Muscle of arm (tissue), 14 donors: ENCODE measurements at places on chromosomes 1 and 21. TPM values are rescaled to one million over a fixed set of nuclear protein-coding genes. Genes with fewer than 3 reads are reported as not detected.
A peak's percentile ranks its signal among the peaks of the same experiment; 100 is the strongest.

DNA sequence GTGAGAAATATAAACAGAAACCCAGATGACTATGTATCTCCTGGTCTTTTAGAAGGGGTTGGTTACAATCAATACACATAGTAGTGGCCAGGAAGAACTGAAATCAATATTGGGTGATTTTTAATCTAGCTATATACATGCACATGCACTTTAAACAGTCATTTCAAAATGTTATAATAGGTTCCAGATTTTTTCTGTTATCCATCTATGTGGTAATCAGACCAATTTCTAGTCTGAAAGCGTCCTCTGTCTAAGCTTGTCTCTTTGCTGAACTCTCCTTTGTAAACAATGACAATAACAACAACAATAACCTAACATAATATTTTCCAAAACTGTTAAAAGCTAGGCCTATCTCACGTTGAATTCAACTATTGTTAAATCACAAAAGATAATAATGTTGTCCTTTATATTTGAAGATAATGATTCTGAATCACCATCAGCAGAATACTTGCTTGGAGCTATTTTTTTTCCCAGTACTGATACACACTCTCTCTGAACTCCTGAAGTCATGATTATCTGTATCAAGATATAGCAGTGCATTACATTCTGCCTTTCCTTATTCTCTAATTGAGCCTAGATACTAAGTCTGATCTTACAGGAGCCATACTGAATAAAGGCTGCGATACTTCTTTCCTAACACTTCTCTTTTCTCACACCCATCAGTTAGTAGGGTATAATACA, 496.8 kb upstream of the ZRANB2 start:
- no peak for DNase-seq

Gene RGS2
- polyA plus RNA-seq: 97.8 TPM

DNA sequence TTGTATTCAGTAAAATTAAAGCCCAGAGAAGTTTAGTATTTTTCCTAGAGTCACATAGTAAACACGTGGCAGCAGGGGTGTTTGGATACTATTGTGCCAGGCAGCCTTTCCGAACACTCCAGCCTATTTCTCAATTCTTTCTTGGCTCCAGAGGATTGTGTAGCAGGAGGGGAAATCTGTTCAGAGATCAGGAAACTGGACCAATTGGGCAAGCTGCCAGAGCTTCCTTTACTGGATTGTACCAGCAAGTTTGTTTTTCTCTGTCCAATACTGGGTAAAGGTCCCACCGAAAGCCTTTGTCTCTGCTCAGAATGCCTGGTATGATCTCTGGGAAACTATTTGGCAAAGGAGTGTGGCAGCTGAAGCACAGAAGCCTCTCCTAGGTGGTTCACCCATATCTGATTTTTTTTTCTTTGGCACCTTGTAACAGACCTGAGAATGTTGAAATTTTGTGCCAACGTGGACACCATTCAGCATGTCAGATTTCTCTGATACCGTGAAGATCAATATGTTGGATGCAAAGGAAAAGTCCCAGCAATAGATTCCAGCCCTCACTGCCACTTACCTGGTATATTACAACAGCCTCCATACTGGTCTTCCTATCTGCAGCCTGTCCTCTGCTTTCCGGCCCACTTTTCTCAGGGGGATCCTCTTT, 126.2 kb downstream of the FGGY start:
- DNase-seq: no peak

GRCh38 chr1:228293393-228293792, 85.5 kb downstream of the OBSCN start:
- DNase-seq: no peak

DNA sequence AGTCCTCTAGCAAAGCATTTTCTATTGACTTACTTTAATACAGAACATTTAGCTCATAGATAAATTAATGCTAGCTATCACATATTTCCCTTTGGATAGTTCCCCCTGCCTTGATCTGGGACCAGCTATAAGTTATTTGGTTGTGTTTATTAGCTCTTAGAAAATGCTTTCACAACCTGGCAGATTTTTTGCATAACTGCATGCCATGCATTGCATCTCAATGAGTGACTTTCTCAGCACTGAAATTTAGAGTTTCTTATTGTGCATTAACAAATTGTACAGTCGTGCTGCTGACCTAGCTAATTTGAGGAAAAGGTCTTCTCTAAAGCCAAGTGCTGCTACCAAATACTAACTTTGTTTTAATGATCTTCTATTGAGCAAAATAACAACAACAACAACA, 164.8 kb downstream of the PLPPR5 start:
- DNase-seq: no peak

GRCh38 chr1:35222322-35223083, 29.6 kb upstream of the SFPQ start:
- DNase-seq: peak; percentile 42

Gene SLFNL1
- polyA plus RNA-seq: 0.27 TPM

GRCh38 chr1:6401673-6402072, 8.1 kb upstream of the ACOT7 start:
- no peak for DNase-seq

DNA sequence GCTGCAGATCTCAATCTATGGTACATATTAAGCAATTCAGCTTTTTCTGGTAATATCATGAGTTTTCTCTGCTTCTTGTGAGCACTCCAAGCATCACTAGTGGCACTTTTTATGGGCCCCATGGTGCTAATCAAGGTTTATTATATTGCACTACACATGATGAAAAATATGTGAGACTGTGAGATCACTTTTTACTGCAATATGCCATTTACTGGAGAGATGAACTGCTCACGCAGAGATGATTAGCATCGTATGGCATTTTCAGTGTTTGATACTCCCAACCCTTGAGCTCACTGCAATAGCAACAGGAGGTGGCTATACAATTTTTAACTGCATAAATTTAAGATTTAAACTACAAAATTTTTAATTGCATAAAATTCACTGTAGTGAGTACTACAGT, 8.7 kb upstream of the KCNK1 start:
- no peak for DNase-seq

GRCh38 chr1:12549460-12550349, 68.3 kb downstream of the DHRS3 start:
- DNase-seq: peak; percentile 86

Gene LENEP
- polyA plus RNA-seq: not detected

Gene NBPF6
- polyA plus RNA-seq: not detected

Gene STRIP1
- polyA plus RNA-seq: 28.9 TPM

DNA sequence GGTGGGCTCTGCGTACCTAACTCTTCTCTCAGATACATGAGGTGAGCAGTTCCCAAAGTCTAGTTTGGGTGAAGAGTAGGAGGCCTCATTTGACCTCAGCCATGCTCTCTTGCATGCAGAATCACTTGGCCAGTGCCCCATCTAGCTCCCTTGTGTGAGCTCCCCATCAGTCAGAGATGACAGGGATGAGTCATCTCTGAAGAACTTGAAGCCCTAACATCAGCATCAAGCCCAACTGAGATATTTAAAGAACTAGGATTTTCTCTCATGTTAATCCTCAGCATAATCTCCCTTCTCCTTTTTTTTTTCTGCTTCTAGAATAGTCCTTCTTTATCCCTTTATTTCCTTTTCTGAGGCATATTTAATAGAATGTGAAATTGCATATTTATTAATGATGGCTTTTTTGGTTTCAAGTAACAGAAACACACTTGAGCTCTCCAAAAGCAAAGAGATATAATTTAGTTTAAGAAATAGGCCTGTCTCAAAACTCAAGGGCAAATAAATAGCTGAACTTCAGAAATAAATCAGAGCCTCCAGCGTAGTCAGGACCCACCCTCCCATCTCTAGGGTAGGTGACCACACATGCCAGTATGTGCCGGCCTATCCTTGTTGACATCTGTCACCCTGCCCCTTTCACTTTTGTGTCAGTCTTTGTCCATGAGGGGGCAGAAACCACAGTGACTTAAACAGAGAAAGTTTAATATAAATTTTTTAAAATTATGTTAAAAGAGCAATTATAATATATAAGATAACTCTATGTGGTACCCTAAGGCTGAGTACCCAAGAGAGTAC, 112.3 kb downstream of the TSEN15 start:
- no peak for DNase-seq

Gene GJB4
- polyA plus RNA-seq: 0.07 TPM

GRCh38 chr1:67162954-67163353, 3.3 kb upstream of the IL23R start:
- no peak for DNase-seq

GRCh38 chr21:45533846-45534635, 8.2 kb downstream of the SLC19A1 start:
- DNase-seq: no peak

DNA sequence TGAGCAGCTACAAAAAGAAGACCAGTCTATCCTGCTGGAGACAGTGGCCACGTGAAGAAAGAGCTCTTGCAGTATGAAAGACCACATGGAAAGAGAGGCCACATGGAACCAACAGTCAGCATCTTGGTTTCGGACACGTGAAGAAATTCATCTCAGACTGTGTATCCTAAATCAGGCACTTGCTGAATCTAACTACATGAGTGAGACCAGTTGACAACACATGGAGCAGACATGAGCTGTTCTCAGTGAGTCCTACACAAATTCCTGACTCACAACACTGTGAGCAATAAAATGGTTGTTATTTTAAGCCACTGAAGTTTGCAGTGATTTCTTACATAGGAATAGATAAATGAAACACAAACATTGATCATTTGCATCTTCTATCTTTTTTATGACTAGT, 2.4 kb upstream of the TAF1A start:
- no peak for DNase-seq

Gene TNFSF4
- polyA plus RNA-seq: 2.0 TPM
